ENCODE measurements at places on chromosomes 1 and 21.

GRCh38 chr1:27609618-27610240 lies 5.8 kb upstream of the AHDC1 start:
- no peak for DNase-seq

GRCh38 chr1:13830170-13830569 lies 130.2 kb downstream of the PRDM2 start:
- no peak for DNase-seq

- DNase-seq: peak; percentile 76
These were observed 18.1 kb downstream of the CCDC185 start for GRCh38 chr1:223411309-223411708.

DNA sequence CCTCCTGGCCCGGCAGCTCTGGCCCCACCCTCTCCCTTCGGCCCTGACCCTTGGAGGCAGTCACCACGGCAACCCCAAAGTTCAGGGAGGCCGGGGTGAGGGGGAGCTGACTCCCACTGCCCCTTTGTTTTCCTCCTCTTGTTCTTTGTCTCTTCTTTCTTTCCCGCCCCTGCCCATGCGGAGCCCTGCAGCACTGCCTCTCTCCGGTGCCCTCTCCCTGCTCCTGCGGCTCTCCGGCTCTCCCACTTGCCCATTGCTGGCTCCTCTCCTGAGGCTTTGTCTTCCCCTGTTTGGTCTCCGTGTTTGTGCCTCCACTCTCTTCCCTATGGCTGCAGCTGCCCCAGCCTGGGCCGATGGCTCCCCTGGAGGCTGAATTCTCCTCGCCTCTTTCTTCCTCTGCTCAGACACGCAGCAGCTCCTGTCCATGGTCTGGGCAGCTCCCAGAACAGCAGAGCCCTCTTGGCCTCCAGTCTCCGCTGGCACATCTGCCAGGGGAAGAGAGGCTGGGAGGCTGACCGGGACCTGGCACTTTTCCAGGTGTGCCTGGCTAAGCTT lies 5.8 kb downstream of the CELSR2 start:
- no peak for DNase-seq

- no peak for DNase-seq
These were observed 237.3 kb upstream of the POU3F1 start for GRCh38 chr1:38283696-38284470.

DNA sequence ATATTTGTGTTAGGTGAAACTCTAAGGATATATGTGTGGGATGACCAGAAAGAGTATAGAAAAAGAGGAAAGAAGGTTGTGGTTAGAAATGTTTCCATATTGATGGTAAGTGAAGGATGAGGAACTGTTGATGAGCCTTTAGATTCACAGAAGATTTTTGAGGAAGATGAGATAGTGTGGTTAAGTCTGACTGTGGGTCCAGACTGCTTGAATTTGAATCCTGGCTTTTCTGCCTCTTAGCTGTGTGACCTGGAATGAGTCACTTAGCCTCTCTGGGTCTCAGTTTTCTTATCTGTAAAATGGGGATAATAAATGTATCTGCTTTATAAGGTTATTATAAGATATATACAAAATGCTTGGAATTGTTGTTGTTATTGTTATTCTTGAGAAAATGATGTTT lies 27.5 kb downstream of the RGL1 start:
- no peak for DNase-seq

GRCh38 chr1:94160811-94161210 lies 39.9 kb upstream of the ABCA4 start:
- peak; percentile 69 for DNase-seq

- peak; percentile 5 for DNase-seq
These were observed 369.5 kb upstream of the BRINP3 start for GRCh38 chr1:190847166-190847565.

DNA sequence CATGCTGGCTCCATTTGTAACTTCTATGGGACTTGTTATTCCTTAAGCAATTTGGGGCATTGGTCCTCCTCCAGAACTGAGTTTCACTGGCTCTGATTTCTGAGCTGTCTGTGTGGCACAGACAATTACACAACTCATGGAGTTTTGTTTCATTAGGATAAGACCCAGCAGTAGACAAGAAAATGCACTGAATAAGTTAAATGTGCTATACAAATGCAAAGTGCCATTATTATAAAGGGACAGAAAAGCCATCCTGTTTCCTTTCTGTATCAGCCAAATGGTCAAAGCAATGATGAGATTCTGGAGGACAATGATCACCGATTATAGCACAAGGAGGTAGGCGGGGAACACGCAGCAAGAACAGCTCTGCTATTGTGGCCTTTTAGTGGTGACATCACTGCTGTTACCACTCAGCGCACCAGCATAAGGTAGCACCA lies 81.9 kb downstream of the CNIH3 start:
- DNase-seq: no peak

DNA sequence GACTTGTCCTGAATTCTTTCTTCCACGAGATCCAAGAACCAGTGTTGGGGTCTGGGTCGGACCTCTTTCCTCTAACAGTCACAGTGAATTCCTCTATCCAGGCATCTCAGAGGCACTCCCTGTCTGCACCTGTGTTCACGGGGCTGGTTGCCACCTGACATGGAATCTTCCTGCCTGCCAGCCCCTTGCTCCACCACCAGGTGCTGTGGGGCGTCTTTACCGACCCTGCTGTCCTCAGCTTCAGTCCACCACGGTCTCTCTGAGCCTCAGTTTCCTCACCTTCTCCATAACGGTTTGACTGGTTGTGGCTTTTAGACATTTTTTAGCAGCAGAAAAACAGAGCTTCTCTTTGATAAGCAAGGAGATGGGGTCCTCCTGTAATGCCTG lies 62.7 kb downstream of the SDC3 start:
- DNase-seq: no peak
